Stimulated activated CD8-positive, alpha-beta memory T cell treated with anti-CD3 and anti-CD28 coated beads, Interleukin-4, amount 100 ng/mL, for 1 hour (primary cell): ENCODE measurements at places on chromosomes 2 and 18.

DNA sequence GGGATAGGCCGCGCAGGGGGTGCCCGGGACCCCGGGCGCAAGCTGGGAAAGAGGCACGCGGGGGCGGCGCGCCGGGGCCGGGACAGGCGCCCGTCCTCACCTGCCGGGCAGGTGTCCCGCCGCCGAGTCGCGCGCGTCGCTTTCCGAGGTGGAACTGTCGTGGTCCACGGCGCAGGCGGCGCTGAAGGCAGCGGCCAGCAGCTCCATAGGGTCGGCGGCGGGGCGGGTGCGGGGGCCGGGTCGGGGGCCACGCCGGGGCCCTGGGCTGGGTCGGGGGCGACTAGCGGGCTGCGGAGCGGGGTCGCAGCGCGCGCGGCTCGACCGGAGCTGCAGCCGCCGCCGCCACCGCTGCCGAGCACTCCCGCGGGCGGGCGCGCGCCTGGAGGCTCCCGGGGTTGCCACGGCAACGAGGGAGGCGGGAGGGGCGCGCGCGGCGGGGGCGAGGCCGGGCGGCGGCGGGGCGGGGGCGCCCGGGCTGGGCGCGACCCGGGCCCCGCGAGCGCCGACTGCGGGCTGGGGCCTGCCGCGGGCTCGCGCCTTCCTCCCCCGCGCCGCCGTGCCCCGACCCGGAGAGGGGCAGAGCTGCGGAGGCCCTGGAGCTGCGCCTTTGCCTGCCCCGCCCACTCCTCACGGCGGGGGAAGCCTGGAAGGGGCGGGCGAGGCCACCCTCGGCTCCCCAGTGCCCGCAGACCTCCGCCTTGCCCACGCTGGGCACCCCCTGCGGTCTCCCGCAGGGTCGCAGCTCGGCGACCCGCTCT is 57.9 kb downstream of the SNORC start:
- DNase-seq, result no peak

- no peak for DNase-seq
Observed at GRCh38 chr18:63062246-63062645, 257.3 kb downstream of the BCL2 start.

- no peak for DNase-seq
Observed at GRCh38 chr2:225028572-225028971, 13.7 kb downstream of the DOCK10 start.

DNA sequence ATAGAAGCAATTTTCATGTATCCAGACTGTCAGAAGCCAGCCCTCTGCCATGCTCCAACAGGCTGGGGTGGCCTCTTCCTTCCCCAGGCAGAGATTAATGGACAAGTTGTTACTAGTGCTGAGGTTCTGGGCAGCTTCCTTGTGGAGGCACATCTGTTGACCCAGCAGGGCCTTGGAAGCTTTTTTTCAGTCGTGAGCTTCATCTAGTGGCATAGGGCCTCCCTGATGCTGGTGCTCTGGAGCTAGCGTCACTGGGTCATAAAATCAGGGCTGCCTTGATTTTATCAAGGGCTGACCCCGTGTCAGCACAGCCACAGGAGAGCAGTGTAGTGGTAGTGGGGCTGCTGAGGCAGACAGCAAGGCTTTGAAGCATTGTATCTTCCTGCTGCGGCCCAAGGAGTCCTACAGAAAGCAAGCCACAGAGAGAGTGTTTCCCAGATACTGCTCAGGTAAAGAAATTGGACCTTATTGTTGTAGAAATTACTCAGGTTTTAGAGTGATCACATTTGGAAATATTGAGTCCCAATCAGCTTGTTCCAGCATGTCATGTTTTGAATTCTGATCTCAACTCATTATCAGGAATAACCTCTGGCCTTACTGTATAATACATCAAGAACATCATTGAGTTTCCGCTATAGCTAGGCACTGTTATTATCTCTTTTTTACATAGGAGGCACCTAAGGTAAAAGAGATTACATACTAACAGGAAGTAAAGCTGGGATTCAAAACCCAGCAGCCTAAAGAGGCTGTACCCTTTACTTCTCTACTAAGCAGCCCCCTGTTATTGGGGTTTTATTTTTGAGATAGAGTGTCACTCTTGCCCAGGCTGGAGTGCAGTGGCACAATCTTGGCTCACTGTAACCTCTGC is 92.3 kb upstream of the ALPP start:
- no peak for DNase-seq

GRCh38 chr2:238638100-238638981 is 209.5 kb upstream of the TWIST2 start:
- DNase-seq, result no peak

GRCh38 chr2:105327690-105328089 is 1.8 kb downstream of the TGFBRAP1 start:
- DNase-seq, result no peak

GRCh38 chr2:151102226-151102625 is 159.4 kb downstream of the RBM43 start:
- no peak for DNase-seq

DNA sequence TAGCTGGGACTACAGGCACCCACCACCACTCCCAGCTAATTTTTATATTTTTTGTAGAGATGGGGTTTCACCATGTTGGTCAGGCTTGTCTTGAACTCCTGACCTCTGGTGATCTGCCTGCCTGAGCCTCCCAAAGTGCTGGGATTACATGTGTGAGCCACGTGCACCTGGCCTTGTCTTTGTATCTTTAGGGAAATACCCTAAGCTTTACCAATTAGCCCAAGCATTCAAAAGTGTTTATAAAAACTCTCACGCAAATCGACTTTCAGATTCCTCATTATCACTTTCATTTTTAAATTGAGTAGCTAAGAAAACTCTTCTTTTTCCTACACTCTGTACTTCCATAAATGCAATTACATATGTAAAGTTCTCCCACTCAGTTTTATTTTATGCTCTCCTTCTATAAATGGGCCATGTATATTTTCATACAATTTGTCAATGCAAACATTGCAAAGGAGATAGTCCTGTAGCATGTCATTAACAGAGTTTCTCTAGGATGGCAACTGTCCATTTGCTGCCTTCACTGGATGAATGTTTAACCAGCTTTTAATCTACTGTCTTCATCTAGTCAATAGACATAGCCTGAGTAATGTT is 326.2 kb upstream of the LRATD1 start:
- no peak for DNase-seq

DNA sequence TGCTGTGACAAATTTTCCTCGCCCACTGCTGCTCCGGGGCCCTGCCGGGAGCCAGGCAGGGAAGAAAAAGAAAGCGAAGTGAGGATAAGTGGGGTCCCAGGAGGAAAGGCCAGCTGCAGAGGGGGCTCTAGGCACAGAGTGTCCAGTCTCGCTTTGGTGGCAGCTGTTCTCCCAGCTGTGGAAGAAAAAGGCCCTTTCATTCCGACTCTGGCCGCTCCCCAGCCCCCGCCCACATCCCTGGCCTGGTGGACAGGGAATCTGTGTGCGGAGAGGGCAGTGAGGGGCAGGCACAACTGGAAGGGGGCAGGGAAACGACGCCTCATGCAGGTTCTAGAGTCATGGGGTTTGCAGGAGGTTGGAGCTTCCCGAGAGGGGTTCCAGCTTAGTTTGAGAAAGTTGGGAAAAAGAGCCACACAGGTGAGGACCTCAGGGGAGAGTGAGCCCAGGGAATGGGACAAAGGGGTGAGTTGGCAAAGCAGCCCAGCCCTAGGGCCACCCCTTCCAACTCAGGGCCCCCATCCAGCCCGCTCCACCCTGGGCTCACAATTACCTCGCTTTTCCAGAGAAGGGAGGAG is 1.8 kb downstream of the RTKN start:
- no peak for DNase-seq

- no peak for DNase-seq
Observed at GRCh38 chr2:84894758-84895520, 10.5 kb upstream of the TMSB10 start.

GRCh38 chr2:102422910-102423309 is at the start of gene IL18RAP:
Gene IL18RAP (plus strand): TSS chr2:102423160. CDS start chr2:102423278, 118 bp downstream.
- DNase-seq, result no peak

DNA sequence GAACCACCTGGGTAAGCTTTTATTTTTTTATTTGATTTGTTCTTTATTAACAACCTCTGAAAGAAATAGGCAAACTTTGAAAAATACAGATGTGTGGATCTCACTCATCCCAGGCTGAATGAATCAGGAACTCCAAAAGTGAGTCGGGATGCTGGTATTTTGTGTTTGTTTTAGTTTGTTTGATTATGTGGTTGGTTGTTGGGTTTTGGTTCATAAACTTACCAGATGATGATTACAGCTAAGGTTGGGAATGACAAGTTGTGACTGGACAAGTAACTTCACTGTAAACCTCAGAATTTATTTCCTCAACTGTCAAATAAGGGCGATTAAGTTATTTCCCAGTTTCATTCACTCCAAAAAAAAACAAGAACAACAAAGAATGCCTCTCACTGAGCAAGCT is 80.5 kb upstream of the KIF5C start:
- DNase-seq, result no peak

- no peak for DNase-seq
Observed at GRCh38 chr18:22311301-22311700, 106.4 kb downstream of the CTAGE1 start.

- no peak for DNase-seq
Observed at GRCh38 chr2:58620093-58620492, 379.0 kb upstream of the FANCL start.
